ENCODE measurements at places on chromosomes 12 and 14.

- no peak for DNase-seq
Observed at GRCh38 chr12:68913682-68914081, 19.3 kb downstream of the CPM start.

DNA sequence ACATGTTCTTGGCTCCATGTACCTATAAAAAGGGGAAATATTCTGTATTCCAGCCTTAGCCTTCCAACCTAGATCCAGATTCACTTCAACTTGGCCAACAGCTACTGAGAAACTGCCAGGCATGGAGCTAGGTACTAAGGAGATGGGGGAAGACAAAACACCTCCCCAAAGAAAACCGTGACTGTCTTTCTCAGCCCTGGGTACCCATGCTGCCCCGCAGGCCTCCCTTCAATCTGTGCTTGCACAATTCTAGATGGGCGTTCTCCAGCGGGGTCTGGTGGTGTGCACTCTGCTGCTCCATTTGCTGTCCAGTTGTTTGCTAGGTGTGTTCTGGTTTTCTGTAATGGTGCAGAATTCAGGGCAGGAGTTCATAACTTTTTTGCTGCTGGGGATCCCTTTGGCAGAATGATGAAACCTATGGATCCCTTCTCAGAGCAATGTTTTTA is 817 bp upstream of the KRT4 start:
- DNase-seq, result no peak

DNA sequence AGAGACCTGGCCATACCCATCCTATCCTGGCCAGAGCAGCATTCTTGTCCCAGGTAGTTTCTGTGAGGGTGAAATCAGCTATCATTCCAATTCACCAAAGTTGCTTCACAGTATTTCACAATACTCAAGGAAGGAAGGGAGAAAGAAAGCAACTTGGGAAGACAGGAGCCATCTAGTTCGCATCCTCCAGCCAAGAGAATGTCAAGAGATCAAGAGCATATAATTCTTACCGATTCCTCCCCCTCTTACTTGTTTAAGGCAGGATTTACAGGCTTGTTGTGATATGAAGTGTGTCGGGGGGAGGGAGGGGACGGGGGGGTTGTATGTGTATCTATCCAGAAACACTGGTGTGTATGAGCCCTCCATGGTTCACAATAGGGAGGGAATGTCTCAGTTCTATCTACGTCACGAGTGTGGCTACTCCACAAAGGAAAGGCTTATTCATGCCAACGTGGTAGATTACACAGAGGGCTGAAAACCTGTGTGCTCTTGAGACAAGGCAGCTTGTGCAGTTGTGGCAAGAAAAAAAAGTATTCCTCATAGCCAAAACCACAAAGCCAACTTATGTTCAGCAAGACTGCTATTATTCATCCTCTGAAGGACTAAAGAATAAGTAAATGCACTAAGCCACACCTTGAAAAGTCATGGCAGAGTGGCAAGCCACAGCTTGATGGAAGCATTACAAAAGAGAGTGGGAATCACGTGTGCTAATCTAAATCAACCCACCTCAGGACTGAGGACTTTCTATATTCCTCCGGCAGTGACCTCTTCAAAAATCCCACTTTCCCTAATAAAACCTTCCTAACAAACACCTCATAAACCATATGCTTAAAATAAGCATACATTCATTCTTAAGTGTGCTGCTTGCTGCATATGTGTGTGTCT is 35.0 kb downstream of the CORO1C start:
- DNase-seq, result no peak

DNA sequence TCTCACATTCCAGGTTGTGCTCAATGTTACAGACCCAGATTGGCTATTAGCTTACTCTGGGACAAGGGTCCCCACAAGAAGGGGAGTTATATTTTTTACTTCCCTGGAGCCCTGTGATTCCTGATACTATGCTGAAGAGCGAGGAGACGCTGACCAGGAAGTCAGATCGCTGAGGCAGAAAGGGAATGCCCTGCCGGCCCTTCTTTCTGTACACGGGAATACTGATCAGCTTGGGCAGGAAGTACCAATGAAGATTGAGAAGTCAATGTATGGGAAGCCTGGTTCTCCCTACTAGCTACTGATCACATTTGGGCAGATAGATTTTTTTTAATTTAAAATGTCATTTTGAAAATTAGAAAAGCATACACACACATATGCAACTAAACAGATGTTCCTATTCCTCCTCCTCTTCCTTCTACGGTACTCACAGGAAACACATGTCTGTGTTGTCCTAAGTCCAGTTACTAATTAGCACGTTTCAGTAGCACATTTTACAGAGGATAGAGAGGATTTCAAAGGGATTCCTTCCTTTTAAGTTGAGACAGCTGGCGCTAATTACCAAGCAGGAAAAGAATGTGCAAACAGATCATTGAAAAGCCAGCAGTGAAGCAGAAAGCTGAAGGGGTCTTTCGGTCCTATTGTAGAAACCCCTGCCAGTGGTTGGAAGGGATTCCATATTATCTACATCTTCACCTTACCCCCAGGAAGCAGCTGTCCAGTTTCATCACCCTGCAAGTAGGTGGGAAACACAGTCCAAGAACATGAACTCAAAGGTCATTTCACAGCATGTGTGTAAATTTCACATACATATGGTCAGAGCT is 292.4 kb downstream of the DUSP6 start:
- DNase-seq, result no peak

- no peak for DNase-seq
Observed at GRCh38 chr12:89801284-89801683, 92.6 kb upstream of the ATP2B1 start.

GRCh38 chr12:53674977-53675700 is 744 bp downstream of the ATP5MC2 start:
- no peak for DNase-seq

- no peak for DNase-seq
Observed at GRCh38 chr12:111154147-111154834, 214.6 kb downstream of the PHETA1 start.

DNA sequence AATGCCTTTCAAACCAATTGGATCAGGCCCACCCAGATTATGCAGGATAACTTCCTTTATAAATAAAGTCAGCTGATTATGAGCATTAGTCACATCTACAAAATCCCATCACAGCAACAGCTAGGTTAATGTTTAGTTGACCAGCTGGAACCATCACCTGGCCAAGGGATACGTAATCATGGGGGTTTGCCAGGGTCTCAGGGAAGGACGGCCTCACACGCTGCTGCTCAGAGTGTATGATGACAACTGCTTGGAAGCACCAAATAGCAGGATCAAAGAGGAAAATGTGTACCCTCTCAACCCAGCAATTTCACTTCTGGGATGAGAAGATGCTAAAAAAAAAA is 162.6 kb downstream of the SLC15A4 start:
- no peak for DNase-seq

GRCh38 chr14:97156705-97157104 is 359.5 kb downstream of the VRK1 start:
- no peak for DNase-seq

DNA sequence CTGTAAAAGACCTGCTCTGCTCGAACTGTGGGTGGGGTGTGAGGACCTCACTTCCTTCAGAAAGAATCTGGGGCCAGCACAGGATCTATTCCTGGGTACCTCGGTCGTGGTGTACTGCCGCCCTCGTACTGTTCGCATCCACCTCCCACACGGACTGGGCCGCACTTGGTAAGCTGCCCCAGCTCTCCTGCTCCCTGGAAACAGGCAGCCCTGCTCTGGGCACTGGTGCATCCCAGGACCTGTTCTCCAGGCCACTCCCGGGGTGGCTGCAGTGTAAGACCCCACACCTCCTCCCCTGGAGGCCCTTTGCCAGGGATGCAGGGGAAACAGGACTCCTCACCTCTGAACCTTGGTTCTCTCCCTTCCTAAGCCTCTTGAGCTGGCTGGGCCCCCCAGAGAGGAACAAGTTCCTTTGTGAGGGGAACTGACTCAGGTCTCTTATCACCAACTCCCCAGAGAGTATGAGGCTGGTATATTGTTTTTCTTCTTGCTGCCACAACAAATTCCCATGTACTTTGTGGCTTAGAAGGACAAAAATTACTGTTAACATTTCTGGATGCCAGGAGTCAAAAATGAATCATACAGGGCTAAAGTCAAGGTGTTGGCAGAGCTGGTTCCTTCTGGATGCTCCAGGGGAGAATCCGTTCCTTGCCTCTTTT is 276.5 kb downstream of the NUAK1 start:
- no peak for DNase-seq

DNA sequence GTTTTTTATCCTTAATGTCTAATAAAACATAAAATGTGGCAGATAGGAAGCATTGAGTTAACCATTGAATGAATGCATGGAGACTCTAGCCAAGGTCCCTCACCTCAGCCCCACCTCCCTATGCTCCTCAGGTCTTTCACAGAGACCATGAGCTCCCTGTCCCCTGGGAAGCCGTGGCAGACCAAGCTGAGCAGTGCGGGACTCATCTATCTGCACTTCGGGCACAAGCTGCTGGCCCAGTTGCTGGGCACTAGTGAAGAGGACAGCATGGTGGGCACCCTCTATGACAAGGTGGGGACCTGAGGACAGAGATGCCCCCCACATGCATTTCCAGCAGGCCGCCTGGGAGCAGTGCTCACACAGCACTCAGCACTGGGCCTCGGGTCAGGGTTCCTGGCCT is 3.4 kb downstream of the MYG1 start:
- DNase-seq, result no peak

DNA sequence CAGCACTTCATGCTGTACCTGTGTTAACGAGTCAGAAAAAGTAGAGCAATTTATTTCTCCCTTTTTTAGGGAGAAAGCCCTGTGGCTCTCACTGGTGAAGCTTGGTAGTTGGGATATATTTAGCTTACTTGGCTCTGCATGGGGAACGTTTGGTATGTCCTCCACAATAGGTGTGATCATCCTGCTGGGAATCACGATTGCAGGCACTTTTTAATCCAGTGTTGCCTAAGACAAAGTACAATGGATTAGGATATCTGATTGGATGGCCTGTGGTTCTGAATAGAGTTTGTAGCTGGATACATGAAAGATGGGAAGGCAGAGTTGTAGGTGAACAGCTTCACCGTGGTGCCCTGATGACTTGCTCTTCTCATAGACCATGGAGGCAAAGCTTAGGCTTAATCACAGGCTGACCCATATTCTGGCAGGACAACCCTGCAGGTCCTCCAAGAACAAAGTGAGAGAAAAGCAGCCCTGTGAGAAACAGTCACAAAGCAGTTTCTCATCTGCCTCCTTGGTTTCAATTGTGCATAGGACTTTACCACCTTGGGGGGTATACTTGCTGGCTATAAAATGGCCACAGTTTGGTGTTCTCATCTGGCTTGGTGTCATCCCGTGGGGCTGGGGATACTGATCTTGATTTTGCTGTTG is 7.5 kb downstream of the RESF1 start:
- DNase-seq, result no peak

- DNase-seq, result no peak
Observed at GRCh38 chr12:41108032-41108431, 80.1 kb upstream of the PDZRN4 start.

DNA sequence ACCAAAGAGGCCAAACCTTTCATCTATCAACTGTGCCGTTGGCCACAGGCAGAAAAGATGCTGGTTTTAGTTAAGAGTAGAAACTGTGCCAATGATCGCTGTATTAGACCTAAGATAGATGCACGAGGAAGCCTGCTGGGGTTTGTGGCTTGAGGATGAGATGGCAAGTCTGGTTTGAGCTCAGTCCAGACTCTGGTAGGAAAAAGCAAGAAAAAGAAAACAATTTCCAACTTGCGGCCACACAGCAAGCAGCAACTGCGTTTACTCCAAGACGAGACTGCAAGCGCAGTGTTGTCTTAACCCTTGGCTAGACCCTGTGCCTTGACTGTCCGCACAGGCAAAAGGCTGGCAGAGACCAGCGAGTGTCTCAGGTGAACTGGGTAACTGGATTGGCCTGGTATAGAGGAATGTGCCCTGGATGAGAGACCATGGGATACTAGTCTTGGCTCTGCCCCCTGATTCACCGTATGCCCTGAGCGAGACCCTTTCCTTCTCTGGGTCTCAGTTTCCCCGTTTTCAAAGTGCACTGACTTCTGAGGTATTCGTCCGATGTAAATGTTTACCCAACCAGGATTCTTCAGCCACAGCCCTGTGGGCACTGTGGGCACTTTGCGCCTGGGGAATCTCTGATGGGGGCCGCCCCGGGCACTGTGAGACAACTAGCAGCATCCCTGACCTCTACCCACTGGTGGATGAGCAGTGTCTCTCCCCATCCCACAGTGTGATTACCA is 113.4 kb downstream of the DICER1 start:
- no peak for DNase-seq

GRCh38 chr14:76918256-76918781 is 92.1 kb downstream of the LRRC74A start:
- peak; percentile 70 for DNase-seq

GRCh38 chr14:20327005-20327869 is 5.8 kb downstream of the CCNB1IP1 start:
- peak; percentile 41 for DNase-seq

GRCh38 chr14:26281280-26281998 is 316.4 kb downstream of the NOVA1 start:
- DNase-seq, result no peak

DNA sequence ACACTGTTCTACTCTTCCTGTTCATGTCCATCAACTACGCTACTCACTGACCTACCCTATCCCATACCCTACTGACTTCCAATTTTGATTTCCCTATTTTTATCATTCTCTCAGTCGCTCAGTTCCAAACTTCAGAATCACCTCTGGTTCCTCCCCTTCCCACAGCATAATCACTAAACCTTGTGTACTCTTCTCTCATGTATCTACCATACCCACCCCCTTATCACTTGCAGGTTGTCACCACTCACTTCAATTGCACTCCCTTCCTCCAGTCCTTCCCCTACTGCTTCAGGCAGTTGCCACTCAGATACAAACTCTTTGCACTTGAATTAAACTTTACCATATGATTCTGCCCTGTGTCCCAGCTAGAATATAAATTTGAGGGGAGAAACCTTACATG is 6.3 kb downstream of the RACGAP1 start:
- DNase-seq, result no peak

DNA sequence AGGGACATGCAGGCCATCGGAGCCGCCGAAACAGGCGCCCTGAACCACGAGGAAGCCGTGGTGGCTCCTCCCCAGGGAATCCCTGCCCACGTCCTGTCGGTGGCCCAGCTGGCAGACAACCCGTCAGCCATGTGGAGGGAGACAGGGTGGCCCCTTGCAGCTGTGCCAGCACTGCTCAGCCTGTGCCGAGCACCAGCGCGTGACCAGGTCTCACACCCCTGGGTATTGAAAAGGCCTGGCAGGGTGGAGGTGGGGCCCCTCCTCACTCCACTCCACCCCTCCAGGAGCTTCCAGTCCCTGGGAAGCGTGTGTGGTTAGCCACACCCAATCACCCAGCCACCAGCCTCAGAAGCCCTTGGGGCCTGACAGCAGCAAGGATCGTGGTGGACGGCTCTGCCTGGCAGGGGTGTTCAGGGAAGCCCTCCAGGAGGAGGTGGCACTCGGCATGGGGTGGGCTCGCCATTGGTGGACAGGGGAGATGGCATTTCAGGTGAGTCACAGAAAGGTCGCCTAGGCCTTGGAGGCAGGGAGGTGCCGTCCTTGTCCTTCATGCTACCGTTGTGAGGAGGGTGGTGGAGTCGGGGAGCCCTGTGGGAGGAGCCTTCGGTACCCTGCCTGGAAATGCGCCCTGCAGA is 12.3 kb upstream of the DLK1 start:
- DNase-seq, result no peak
